ENCODE measurements at places on chromosomes 11 and 22. TPM values are rescaled to one million over a fixed set of nuclear protein-coding genes. Genes with fewer than 3 reads are reported as not detected.

Gene GRAMD4
- total RNA-seq = 14.8 TPM

Gene SLC29A2
- total RNA-seq = 4.8 TPM

DNA sequence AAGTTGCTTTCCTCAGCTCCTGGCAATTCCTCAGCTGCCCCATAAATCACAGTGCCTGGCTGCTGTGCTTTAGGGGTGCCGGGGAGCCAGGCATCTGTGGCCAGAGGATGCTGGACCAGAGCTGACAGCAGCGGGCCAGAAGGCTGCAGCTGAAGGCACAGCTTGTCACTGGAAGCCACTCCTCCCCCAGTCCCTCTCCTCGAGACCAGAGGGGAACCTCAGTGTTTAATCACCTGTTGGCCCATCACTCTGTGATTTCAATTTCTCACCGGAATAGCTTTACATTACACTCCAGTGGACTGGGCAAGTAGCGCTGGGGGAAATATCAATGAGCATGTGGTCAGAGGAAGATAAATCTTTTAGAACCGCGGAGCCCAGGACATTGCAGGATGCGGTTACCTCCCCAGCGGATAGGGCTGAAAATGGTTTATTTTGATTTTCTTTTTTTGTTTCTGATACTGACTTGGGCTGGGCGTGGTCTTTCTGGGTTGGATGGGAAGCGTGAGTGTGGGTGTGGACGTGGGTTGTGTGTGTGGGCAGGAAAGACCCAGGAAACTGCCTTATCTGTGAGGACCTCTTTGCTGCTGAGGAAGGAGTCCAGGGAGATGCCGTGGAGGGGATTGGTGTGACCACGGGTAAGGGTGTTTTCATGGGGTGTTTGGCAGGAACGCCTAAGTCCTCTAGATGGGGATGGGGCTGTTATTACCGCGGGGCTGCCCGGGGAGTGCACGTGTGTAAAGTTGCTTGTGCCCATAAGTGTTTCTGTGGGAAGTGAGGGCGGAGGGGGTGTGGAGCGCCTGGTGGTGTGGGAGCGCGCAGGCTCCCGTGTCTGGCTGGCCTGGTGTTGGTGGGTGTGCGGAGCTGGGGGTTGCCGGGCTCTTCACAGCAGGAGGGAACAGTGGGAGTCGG is 4.0 kb downstream of the DAGLA start:
- no peak for DNase-seq

Gene BDNF
- 2.6 TPM for total RNA-seq

- no peak for DNase-seq
Measured at GRCh38 chr22:39631381-39632286, 61.1 kb downstream of the CACNA1I start.

Data from endothelial cell of umbilical vein (primary cell).